Right atrium auricular region (tissue), 2 donors: ENCODE measurements at places on chromosomes 11 and 22. TPM values are rescaled to one million over a fixed set of nuclear protein-coding genes. Genes with fewer than 3 reads are reported as not detected.

- no peak for DNase-seq
- H3K4me3 ChIP-seq: no peak overlapping the region
- peaks cover 47% of the 10 kb centered on the region for H3K36me3 ChIP-seq
- no peak overlapping the region for H3K27ac ChIP-seq
Measured at GRCh38 chr11:1012740-1013630, 23.5 kb downstream of the MUC6 start.

DNA sequence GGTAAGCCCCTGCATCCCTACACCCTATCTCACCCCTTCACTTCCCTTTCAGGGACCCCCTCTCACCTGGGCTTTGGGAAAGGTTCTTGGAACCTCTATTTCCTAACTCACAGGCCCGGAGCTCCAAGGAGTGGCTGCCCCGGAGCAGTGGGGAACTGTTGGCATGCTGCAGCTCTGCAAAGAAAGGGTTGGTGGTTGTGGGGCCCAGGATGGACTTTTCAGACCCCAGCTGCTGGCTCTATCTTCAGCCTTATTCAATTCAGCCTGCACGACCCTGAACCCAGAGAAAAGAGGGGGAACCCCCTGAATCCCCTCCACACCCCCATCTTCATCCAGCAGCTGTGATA is 10.0 kb downstream of the ROBO4 start:
- H3K4me1 ChIP-seq: peaks cover 47% of the 10 kb centered on the region
- no peak for DNase-seq
- no peaks in the 10 kb centered on the region for H3K36me3 ChIP-seq
- no peak overlapping the region for H3K27ac ChIP-seq
- no peaks in the 10 kb centered on the region for H3K27me3 ChIP-seq

DNA sequence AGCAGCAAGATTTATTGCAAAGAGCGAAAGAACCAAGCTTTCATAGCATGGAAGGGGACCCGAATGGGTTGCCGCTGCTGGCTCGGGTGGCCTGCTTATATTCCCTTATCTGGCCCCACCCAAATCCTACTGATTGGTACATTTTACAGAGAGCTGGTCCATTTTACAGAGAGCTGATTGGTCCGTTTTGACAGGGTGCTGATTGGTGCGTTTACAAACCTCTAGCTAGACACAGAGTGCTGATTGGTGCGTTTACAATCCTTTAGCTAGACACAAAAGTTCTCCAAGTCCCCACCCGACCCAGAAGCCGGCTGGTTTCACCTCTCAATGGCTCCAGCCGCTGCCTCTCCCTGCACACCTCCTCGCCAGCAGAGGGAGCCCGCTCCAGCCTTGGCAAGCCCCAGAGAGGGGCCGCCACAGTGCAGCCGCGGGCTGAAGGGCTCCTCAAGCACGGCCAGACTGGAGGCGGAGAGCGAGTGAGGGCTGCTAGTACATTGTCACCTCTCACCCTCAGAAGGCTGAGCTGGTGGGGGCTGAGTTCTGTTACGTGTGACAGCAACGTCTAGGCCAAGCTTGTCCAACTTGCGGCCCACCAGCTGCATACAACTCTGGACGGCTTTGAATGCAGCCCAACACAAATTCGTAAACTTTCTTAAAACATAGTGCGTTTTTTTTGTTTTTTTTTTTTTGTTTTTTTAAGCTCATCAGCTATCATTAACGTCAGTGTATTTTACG is 8.7 kb downstream of the PTH start:
- DNase-seq: no peak
- no peaks in the 10 kb centered on the region for H3K4me1 ChIP-seq
- no peaks in the 10 kb centered on the region for H3K27me3 ChIP-seq
- no peak overlapping the region for H3K27ac ChIP-seq
- H3K4me3 ChIP-seq: no peak overlapping the region
- H3K36me3 ChIP-seq: no peaks in the 10 kb centered on the region

GRCh38 chr11:107014871-107015270 is 3.4 kb downstream of the GUCY1A2 start:
- DNase-seq: no peak
- H3K36me3 ChIP-seq: no peaks in the 10 kb centered on the region
- no peaks in the 10 kb centered on the region for H3K27me3 ChIP-seq
- H3K27ac ChIP-seq: no peak overlapping the region
- H3K4me1 ChIP-seq: peaks cover 16% of the 10 kb centered on the region
- H3K4me3 ChIP-seq: no peak overlapping the region

- no peak overlapping the region for H3K27ac ChIP-seq
- DNase-seq: no peak
- H3K4me1 ChIP-seq: no peaks in the 10 kb centered on the region
- no peaks in the 10 kb centered on the region for H3K36me3 ChIP-seq
- H3K27me3 ChIP-seq: no peaks in the 10 kb centered on the region
- H3K4me3 ChIP-seq: no peak overlapping the region
Measured at GRCh38 chr11:35272391-35272902, 133.5 kb downstream of the CD44 start.

- no peaks in the 10 kb centered on the region for H3K4me1 ChIP-seq
- H3K27ac ChIP-seq: no peak overlapping the region
- no peak for DNase-seq
Measured at GRCh38 chr11:9874466-9874865, 210.6 kb downstream of the SWAP70 start.

DNA sequence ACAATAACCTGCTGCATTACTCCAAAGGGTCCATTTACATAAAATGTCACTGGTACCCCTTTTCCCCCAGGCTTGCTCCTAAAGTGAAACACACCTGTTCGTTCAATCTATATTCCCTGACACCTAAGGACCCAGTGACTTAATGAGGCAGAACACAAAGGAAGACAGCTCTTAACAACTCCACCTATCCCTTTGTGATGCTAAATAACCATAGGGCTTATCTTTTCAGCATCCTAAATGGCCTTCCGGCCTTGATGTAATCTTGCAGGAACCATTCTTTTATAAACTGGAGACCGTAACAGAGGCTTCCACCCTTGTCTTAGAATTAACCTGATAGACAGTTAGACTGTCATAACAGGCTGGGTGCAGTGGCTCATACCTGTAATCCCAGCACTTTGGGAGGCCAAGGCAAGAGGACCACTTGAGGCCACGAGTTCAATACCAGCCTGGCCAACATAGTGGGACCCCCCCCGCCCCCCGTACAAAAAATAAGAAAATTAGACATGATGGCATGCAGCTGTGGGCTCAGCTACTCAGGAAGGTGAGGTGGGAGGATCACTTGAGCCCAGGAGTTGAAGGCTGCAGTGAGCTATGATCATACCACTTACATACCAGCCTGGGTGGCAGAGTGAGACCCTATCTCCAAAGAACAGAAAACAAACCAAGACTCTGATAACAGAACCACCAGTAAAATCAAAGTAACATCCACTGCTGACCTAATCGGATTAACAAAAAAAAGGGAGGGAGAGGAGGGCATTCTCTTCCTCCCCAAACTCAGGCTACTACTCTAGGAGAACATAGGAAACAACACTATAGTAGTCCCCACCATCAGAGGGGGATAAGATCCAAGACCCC is 5.1 kb downstream of the CHEK2 start:
- no peak for DNase-seq
- H3K4me1 ChIP-seq: no peaks in the 10 kb centered on the region
- H3K27me3 ChIP-seq: no peaks in the 10 kb centered on the region

DNA sequence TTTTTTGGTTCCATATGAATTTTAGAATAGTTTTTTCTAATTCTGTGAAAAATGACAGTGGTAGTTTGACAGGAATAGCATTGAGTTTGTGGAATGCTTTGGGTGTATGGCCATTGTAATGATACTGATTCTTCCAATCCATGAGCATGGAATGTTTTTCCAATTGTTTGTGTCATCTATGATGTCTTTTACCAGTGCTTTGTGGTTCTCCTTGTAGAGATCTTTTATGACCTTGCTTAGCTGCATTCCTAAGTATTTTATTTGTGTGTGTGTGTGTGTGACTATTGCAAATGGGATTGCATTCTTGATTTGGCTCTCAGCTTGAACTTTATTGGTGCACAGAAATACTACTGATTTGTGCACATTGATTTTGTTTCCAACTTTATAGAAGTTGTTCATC is 3.0 kb upstream of the CSF2RB start:
- no peak for DNase-seq
- no peaks in the 10 kb centered on the region for H3K4me1 ChIP-seq
- H3K36me3 ChIP-seq: no peaks in the 10 kb centered on the region
- H3K27me3 ChIP-seq: no peaks in the 10 kb centered on the region

- no peaks in the 10 kb centered on the region for H3K4me1 ChIP-seq
- no peak overlapping the region for H3K27ac ChIP-seq
- no peak overlapping the region for H3K4me3 ChIP-seq
Measured at GRCh38 chr22:26127126-26127525, 42.1 kb upstream of the SEZ6L start.

DNA sequence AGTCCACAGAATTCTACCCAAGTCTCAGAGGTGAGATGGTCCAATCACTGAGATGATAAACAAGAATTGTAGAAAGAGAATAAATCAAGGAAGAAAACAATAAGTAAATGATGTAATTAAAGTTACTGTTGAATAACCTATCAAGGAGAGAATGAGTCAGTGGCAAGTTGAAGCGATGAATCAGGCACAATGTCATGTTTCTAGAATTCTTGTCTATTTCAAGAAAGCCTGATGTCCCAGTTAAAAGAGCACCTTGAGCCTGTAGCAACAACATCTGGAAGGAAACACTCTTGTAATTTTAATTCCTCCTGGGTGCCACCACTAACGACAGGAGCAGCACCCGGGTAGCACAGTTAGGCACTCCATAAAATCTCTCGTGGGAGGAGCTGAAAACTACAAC is 67.9 kb upstream of the SLC35C1 start:
- H3K36me3 ChIP-seq: no peaks in the 10 kb centered on the region
- DNase-seq: no peak
- no peaks in the 10 kb centered on the region for H3K27me3 ChIP-seq
- H3K27ac ChIP-seq: no peak overlapping the region

- H3K27ac ChIP-seq: no peak overlapping the region
- no peaks in the 10 kb centered on the region for H3K27me3 ChIP-seq
- H3K4me1 ChIP-seq: peaks cover 21% of the 10 kb centered on the region
- peak; percentile 72 for DNase-seq
- no peaks in the 10 kb centered on the region for H3K36me3 ChIP-seq
- H3K4me3 ChIP-seq: no peak overlapping the region
Measured at GRCh38 chr22:25057013-25057881, 104.7 kb downstream of the KIAA1671 start.

GRCh38 chr22:45268167-45268957 is 16.4 kb upstream of the UPK3A start:
- peaks cover 49% of the 10 kb centered on the region for H3K4me1 ChIP-seq
- peak overlapping the region; percentile 47 for H3K4me3 ChIP-seq
- DNase-seq: no peak
- no peaks in the 10 kb centered on the region for H3K27me3 ChIP-seq

GRCh38 chr22:29795663-29796062 is 28.5 kb downstream of the UQCR10 start:
- no peak overlapping the region for H3K4me3 ChIP-seq
- H3K4me1 ChIP-seq: no peaks in the 10 kb centered on the region
- H3K27me3 ChIP-seq: no peaks in the 10 kb centered on the region
- no peak overlapping the region for H3K27ac ChIP-seq

FERMT3 gene
- total RNA-seq: 6.3 TPM

CASP12 gene
- total RNA-seq: not detected

C11orf87 gene
- not detected for total RNA-seq

CYTH4 gene
- 5.9 TPM for total RNA-seq

PKDREJ gene
- total RNA-seq: 0.04 TPM

LARGE2 gene
- 0.51 TPM for total RNA-seq

MS4A6E gene
- not detected for total RNA-seq

CRYBA4 gene
- total RNA-seq: not detected

TRIM44 gene
- 22.1 TPM for total RNA-seq

CCDC188 gene
- total RNA-seq: 0.43 TPM
